ENCODE measurements at places on chromosomes 13 and 19. TPM values are rescaled to one million over a fixed set of nuclear protein-coding genes. Genes with fewer than 3 reads are reported as not detected.

The TEX101 gene
- total RNA-seq, result not detected

The COL4A2 gene
- total RNA-seq, result not detected

The CXCL17 gene
- not detected for total RNA-seq

The GSX1 gene
- total RNA-seq, result not detected

The LHB gene
- not detected for total RNA-seq

The AP1M1 gene
- 152 TPM for total RNA-seq

The ZNF285 gene
- 0.32 TPM for total RNA-seq

The GNA15 gene
- total RNA-seq, result 83.6 TPM

The SPTBN4 gene
- 0.20 TPM for total RNA-seq

The ZNF507 gene
- total RNA-seq, result 29.6 TPM

The KANK3 gene
- 2.2 TPM for total RNA-seq

The ZNF536 gene
- not detected for total RNA-seq

The PLIN5 gene
- not detected for total RNA-seq

The DAND5 gene
- total RNA-seq, result not detected

The KIR3DL2 gene
- 0.73 TPM for total RNA-seq

The TEX26 gene
- not detected for total RNA-seq

The CYP4F2 gene
- total RNA-seq, result not detected

The FCAR gene
- total RNA-seq, result not detected

The AMH gene
- 5.9 TPM for total RNA-seq

The ZSCAN22 gene
- total RNA-seq, result 3.6 TPM

The RFC3 gene
- total RNA-seq, result 42.5 TPM

The LRP3 gene
- 0.84 TPM for total RNA-seq

The ZNF439 gene
- 6.4 TPM for total RNA-seq

The RDH13 gene
- total RNA-seq, result 16.5 TPM

The TLE2 gene
- 1.9 TPM for total RNA-seq

The KIR3DL1 gene
- not detected for total RNA-seq

The ATXN8OS gene
- not detected for total RNA-seq

The C19orf18 gene
- total RNA-seq, result 0.34 TPM

The KLK14 gene
- 0.64 TPM for total RNA-seq

The C19orf73 gene
- total RNA-seq, result 0.68 TPM

The GGACT gene
- total RNA-seq, result 5.6 TPM

The ARGLU1 gene
- total RNA-seq, result 97.7 TPM

The HSPB6 gene
- not detected for total RNA-seq

The SLC35E1 gene
- total RNA-seq, result 52.9 TPM

The MAP4K1 gene
- 284 TPM for total RNA-seq

The ZFR2 gene
- total RNA-seq, result 0.30 TPM
